ENCODE measurements at places on chromosomes 7 and 10.

DNA sequence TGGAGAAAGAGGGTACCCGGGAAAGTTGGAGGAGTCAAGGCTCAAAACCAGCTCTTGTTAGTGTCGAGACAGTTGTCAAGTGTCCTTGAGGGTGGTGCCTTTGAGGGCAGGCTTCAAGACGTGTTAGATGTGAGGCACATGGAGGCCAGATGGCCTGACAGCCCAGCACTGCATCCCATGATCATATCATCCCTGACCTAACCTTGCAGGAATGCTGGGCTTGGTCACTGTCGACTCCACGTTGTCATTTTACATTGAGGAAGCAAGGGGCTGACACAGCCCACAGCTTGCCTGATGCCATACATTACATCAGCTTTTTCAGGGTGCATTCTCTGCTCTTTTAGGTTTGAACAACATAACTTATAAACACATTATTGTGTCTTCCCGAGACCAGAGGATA lies 114.1 kb downstream of the ABCA13 start:
- no peak for DNase-seq

DNA sequence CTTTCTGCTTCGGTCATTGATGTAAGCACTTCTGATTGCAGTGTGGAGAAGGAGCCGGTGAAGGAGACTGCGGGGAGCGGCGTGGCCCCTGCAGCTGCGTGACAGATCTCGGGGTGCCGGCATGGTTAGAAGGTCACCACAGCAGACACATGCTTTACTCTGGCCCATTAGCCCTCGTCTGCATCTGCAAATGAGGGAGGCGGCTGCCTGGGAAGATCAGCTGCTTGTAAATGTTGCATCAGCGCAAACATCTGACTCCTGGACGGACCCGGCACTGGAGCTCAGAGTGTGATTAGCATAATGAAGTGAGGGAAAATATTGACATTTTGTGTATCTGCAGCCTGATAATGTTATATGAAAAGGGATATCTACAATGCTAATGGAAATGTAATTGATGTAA lies 30.5 kb upstream of the MNX1 start:
- DNase-seq: no peak

DNA sequence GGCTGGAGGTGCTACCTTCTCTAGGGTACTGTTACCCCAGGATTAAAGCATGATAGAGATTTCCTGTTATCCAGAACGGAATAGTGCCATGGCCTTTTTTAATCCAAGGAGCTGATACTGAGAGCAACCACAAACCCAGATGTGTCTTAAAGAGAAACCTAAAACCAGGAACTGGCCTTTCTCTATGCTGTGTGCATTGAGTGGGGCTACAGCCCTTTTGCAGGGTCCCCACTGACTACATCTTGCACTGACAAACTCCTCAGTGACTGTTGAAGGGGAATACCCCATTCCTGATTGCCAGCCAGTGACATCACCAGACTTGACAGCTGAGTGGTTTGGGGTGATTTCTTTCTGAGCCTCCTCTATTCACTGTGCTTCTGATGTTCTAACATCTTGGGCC lies 81.9 kb upstream of the CAPZA2 start:
- no peak for DNase-seq

GRCh38 chr7:151704299-151704959 lies 172.5 kb downstream of the PRKAG2 start:
- no peak for DNase-seq

- no peak for DNase-seq
Observed at GRCh38 chr7:143496263-143496662, 18.6 kb downstream of the TAS2R41 start.

Measured in NCI-H1092 (cell line).